LoVo (cell line): ENCODE measurements at places on chromosomes 3 and 15.

DNA sequence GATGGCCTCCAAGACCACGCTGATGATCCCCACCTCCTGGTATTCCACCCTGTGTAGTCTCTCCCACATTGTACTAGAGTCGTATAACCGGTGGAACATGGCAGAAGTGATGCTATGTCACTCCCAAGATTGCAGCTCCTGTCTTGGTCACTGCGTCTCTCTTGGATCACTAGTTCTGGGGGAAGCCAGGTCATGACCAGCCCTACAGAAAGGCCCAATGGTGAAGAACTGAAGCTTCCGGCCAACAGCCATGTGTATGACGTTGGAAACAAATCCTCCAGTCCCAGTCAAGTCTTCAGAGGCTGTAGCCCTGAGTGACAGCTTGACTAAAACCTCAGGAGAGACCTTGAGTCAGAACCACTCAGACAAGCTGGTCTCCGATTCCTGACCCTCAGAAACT is 61.9 kb upstream of the FNDC3B start:
- DNase-seq, result no peak

DNA sequence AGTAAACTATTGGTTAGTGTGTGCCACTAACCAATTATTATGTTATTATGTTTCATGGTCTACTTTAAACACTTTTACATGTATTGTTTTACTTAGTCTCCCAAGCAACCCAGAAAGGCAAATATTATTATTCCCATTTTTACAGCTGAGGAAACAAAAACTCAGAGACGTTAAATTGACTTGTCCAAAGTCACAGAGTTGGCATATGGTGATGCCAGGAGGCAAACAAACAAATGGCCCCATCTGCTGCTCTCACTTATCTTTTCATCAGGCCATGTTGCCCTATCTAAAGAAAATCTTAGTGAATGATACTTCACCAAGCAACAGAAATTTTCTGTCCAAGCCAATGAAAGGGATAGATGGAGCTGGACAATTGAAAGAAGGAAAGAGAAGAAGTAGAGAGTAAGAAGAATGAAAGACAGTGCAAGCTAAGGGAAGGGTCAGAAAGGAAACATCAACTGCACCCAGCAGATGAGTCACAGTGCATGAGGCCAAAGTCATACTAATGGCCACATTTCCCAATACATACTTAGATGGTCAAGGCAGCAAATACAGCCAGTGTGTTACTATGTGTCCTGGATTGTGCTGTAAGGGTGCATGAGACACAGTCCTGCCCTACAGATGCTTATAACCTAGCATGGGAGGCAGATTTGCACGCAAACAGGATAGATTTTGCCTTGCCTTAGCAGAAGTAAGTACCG is 266.9 kb downstream of the KCNMB2 start:
- DNase-seq, result no peak

DNA sequence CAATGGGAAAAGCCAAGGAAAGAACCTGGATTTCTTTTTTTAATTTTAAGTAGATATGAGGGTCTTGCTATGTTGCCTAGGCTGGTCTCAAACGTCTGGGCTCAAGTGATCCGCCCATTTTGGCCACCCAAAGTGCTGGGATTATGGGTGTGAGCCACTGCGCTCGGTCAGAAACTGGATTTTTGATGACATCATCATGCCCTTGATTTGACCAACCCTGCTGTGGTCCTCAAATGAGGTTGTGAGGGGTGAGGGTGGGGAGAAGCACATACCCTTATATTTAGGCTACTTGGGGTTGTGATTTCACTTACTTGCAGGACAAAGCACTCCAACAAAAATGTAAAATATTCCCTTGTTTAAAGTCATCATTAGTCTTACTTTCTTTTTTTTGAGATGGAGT is 70.4 kb downstream of the C3orf38 start:
- no peak for DNase-seq

GRCh38 chr15:52379395-52380106 is 83.9 kb upstream of the MYO5C start:
- no peak for DNase-seq

DNA sequence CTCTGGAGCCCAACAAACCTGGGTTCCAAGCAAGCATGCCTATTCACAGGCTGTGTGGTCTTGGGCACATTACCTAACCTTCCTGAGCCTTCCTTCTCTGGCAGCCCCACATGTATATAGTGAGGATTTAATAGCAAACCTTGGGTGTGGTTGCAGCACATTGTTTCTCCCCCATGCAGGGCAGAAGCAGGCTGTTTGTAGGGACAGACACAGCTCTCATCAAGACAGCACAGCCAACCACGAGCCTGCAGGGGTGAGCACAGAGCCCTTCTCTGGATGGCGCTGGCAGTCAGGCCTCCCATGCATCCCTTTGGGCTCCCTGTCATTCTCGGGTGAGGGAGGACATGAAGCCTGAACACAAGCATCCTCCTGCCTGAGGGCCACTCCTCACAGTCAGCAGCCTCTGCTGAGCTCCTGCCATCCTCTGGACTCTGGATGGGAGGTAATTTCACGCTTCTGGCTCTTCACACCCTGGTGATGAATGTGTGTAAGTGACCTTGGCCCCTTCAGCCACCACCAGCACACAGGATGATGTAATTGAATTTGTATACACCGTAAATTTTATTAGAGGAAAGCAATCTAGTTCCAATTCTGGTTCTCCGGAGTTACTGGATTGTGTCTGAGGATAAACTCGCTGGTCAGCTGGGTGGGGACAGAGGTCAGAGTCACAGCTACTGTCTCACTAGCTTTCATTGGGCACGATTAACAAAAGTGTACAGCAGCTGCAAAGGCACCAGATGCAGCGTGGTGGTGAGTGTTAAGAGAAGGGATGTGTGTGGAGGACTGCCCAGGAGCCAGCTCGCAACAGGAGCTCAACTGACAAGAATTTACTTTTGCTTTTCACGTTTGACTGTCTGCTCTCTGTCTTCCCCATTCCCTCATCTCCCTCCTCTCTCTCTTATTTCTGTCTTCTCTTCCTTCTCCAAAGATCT is 118.1 kb downstream of the CLSTN2 start:
- no peak for DNase-seq

DNA sequence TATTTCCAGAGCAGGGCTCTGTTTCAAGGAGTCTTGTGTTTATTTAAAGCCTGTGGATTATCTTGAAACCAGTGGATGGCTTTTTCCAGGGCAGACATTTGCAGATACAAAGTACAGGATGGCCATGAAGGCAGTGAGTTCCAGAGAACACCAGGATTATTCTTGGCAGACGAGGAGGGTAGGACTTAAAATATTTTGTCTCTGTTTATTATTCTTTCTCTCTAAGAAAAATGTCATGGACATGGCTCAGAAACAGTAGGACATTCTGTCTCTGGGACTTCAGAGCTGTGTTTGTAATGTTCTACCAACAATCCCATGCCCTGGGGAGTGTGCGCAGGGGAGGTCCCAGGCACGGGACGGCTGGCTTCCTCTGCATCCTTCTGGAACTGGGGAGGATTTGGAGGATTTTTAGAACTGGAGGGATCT is 125.9 kb downstream of the ATP10A start:
- no peak for DNase-seq
